Mesothelial cell of epicardium (in vitro differentiated cells): ENCODE measurements at places on chromosomes 1 and 21.

DNA sequence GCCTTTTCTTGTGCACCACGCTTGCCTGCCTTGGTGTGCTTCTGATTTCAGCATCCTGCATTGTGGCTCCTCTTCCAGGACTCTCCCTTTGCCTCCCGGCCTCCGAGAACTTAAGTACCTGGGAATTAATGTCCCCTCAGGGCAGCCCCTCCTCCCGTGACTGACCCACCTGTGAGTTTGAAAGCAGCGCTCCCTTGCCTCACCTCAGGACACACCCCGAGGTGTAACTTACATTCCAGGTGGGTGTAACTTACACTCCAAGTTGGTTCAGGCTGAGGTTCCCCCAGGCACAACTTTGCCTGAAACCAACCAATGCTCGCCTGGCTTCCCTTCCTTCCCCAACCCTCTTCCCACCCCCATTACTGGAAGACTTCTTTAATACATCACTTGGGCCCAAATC is 161.4 kb downstream of the KAZN start:
- no peak for DNase-seq

DNA sequence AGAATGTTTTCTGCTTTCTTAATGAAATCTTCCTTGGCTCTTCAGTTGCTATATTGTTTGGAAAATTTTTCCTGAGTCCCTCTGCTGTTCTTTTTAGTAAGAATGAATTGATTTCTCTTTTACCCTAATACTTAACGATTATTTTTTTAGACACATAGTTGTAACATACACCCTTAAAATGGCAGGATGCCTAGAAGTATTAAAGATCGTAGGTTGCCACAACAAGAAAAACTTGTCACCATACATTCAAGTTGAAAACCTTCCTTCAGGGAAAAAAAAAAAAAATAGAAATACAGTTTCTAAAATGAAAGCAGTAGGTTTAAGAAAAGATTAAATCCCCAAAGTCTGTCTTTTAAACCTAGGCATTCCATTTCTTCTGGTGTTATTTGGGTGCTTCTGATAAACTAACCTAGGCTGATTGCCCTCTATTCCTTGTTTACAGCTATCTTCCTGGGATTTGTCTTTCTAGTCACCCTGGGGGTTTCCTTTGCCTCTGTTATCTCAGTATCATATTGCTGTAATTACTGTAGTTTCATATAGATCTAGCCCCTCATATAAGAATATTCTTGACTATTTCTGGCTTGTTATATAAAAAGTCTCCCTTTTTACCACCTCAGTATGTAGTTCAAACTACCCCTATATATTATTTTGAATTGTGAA is 16.8 kb downstream of the SUCO start:
- DNase-seq: no peak

DNA sequence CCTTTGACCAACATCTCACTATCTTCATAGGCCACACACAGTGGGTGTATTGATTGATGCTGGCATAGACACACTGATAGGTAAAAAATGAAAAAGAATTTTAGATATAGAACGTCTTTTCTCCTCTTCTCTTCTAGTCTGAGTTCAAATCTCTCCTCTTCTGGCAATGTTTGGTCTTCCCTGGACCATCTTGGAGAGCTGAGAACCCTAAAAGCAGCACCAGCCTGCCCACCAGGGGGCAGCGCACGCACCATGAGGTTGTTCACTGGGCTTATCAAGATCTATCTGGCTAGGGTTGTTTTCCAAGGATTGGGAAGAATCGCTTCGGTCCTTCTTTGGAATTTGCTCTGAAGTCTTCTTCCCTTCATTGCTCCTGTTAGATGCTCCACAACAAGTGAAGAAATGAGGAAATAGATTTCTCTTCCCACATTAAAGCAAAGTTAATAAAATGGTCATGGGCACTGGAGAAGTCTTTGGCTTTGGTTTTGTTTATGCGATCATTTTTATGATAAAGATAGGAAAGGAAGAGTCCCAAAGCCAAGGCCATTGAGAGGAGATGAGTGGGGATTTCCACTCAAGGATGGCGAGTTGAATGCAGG is 104.0 kb upstream of the OLIG2 start:
- DNase-seq: no peak

GRCh38 chr21:44903050-44903685 is 17.5 kb downstream of the ITGB2 start:
- no peak for DNase-seq

GRCh38 chr1:202320081-202320405 is 21.7 kb downstream of the UBE2T start:
- DNase-seq: no peak

DNA sequence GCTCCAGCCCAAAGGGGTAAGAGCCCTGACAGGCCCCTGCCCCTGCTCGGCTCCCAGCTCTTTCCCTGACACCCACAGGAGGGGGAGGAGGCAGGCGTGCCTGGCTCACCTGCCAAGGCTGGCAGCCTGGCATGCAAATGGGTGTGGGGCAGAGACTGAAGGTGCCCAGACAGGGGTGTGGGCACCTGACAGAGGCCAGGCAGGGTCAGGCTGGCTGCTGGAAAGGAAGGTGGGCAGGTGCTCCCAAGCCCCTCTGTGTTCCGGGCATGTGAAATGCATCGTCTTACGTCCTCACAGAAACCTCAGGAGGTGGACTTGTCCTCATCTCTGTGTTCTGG is 19.4 kb upstream of the CASZ1 start:
- no peak for DNase-seq

GRCh38 chr1:24713176-24713575 is 32.1 kb upstream of the CLIC4 start:
- no peak for DNase-seq

GRCh38 chr1:69985901-69986439 is 219.4 kb downstream of the LRRC40 start:
- no peak for DNase-seq

DNA sequence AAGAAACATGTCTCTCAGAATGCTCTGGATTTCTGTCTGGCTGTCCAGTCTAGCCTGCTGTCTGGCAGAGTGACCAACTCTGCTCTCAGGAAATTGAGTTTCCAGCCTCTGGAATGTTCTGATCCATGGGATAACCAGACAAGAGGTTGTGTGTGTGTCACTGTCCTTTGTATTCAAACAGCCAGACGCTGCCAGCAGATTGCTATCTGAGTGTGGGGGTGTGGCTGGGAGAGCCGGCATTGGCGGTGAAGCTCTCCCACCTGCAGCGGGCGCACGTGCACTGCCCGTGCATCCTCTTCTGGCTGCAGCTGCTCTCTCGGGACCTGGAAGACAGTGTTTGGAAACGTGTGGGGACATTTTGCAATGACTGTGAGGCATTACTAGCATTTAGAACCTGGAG is 26.1 kb downstream of the PKP1 start:
- DNase-seq: peak; percentile 78

- DNase-seq: no peak
These were observed 36.3 kb downstream of the CLCA1 start for GRCh38 chr1:86504895-86505563.

GRCh38 chr1:27865821-27866220 is 6.5 kb upstream of the THEMIS2 start:
- no peak for DNase-seq

- DNase-seq: peak; percentile 32
These were observed at the start of gene F11R for GRCh38 chr1:161020509-161021164. Gene F11R, minus strand, starts transcription at chr1:161021152. Its CDS starts 79 bp downstream, at chr1:161021073.

- DNase-seq: no peak
These were observed 25.7 kb downstream of the SIM2 start for GRCh38 chr21:36724660-36725059.

DNA sequence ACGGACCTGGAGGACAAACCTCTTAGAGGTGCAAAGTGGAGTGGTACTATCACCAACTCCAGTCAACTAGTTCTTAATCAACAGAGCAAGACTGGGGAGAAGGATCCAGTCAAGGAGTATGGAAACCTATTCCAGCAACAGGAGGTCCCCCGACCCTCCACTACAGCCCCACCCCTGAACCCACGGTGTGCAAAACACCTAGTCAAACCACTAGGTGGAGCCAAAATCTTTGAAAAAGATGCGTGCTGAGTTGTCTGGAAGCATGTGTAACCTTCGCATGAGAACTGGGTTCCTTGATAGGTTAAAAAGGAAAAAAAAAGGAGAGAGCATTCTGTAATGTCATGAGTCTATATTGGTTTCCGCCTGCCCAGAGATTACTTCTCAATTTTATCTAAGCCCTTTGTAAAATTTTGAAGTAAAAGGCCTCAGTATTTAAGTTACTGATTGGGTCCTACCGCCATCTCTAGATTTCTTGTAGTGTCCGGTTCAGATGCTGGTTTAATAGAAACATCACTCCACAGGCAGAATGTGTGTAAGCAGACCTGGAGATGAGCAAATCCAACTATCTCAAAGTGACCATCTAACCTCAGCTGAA is 81.9 kb upstream of the HAO2 start:
- no peak for DNase-seq

GRCh38 chr21:14956807-14957206 is 108.0 kb downstream of the NRIP1 start:
- no peak for DNase-seq
